ENCODE measurements at places on chromosomes 5 and 9.

GRCh38 chr5:29935371-29935770, 1258.1 kb upstream of the CDH6 start:
- DNase-seq: no peak

- no peak for DNase-seq
Observed at GRCh38 chr5:81317536-81317935, 16.1 kb downstream of the ZCCHC9 start.

DNA sequence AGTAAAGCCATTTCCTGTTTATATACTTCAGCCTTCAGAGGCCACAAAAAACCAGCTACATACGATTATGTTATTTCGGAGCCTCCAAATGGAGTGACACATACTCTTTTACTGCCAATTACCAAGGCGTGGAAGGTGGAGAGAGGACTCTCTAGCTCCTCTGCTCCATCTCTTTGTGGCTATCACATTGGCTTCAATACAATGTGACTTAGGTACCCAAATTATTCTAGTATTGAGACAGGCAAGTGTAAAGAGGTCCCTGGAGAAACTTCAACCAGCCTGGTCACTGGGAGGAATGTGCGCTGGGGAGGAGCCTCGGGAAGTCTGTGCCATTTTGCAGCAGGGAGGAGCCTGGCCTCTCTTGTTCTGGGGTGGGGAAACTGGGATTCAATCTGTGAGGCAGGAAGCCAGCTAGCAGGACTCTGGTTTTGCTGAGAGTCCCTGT, 85.8 kb upstream of the TAS2R1 start:
- DNase-seq: no peak

DNA sequence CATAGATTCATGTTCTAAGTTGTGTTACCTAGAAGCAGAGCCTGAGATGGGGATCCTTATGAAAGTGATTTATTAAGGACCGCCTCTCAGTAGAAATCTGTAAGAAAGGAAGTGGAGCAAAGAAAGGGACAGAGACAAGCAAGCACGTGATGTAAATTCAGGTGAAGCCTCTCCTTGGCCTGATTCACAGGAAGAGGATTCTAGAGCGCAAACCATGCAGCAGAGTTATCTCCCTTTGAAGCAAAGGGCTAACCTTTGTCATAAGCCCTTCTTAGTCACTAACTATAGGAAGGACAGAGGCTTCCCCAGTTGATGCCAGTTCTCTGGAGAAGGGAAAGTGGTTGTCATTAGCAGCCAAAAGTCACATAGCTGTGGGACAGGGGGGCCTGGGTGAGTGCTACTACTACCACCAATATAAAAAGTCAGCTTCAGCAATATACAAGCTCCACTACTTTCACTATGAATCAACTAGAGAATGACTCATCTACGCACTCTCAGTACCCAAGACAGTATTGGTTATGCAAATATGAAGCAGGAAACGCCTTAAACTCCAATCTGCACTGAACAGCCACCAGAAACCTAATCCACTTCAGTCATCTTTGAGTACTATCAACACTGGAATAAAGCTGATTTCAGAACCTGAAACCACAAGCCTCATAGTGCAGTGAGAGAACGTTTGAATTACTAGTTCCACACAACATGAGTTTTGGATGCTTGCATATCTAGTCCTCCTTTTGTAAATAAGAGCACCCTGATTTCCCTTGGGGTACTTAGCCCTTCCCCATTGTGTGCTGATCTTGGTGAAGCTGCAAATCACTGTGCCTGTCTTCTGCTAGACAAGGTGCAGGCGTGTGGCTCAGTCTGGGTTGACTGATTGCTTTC, 162.7 kb downstream of the ZNF608 start:
- no peak for DNase-seq

GRCh38 chr5:41510176-41510831, at the start of gene PLCXD3:
PLCXD3 (minus strand) TSS chr5:41510601; CDS start chr5:41510526, 75 bp downstream.
- no peak for DNase-seq

GRCh38 chr9:518540-518939, 303.9 kb downstream of the DOCK8 start:
- no peak for DNase-seq

DNA sequence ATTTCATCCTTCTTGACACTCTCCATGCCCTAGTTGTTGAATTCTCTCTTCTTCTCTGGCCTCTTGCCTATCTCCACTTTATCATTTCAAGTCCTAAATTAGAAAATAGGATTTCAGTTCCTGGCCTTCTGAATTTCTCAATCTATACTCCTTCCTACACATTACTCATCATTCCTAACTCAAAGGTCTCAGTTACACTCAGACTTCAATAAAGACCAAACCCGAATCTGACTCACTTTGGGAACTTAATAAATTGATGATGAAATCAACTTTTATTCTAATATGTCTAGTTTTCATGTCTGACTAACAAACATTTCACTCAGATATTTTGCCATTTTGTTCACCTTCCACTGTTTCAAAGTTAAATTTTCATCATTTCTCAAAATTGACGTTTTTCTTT, 113.6 kb upstream of the TSLP start:
- no peak for DNase-seq
